ENCODE measurements at places on chromosomes 12 and 14.
A peak's percentile ranks its signal among the peaks of the same experiment; 100 is the strongest.

DNA sequence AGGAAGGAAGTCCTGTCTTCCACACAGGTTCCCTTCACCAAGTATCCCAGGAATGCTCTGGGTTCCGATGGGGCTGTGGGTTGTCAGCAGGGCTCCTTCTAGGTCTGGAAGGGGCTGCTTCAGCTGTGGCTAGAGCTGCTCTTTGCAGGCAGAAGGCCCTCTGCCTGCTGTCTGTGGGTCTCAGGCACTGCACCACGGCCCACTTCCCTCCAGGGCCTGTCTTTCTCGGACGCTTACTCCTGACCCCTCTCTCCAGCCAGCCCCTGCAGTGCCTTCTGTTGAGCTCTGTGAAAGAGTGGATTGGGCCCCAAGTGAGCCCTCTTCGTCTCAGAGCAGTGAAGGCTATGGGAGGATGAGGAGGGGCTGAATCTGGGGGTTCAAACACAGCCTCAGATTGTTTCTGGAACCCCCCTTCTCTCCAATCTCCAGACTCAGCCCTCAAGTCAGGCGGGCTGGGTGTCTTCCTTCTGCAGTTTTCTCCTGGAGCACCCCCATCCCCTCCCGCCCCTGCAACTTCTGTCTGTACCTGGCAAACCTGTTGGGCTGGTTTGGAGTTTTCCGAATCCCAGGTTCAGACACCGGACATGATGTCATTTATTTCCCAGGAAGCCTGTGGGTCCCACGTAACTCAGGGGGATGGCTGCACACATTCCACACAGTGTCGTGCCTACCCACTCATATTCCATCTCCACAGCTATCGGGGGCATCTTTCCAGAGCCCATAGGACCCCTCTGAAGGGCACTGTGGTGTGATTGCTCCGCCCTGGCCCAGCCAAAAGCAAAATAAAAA lies 24.9 kb upstream of the SPPL3 start:
- DNase-seq = no peak

DNA sequence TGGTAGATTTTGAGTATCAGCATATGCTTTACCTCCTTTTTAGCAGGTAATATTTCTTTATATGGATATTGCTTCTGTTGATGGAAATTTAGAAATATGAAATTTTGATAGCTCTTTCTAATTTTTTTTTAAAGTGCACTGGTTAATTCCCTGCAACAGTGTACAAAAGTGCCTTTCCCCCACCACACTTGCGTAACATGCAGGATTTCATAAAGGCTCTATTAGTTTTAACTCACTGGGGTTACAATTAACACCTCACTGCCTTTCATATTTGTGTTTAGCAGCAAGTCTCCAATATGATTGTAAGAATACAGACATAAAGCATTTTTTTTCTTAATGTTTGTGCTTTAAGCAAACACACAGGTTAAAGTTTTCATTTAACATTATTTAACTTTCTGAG lies 25.6 kb downstream of the MNAT1 start:
- DNase-seq = no peak

- no peak for DNase-seq
These were observed 181.4 kb upstream of the BMP4 start for GRCh38 chr14:54138024-54138353.

DNA sequence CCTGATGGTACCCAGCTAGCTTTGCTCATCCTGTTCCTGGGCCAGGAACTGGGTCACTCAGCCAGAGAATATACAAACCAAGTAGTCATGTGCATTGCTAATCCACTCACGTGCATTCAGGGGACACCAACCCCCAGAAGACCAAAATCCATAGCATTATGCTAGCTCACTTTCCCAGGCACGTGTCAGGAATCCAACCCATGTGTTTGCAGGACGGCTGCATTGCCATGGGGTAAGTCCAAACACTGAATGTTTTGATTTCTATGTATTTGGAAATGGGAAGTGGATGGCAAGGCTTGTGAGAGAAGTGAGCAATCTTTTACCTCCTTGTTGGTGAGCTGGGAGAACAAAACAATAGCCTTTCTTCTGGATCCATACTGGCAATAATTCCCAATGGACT lies 87.1 kb upstream of the FOXN3 start:
- no peak for DNase-seq

DNA sequence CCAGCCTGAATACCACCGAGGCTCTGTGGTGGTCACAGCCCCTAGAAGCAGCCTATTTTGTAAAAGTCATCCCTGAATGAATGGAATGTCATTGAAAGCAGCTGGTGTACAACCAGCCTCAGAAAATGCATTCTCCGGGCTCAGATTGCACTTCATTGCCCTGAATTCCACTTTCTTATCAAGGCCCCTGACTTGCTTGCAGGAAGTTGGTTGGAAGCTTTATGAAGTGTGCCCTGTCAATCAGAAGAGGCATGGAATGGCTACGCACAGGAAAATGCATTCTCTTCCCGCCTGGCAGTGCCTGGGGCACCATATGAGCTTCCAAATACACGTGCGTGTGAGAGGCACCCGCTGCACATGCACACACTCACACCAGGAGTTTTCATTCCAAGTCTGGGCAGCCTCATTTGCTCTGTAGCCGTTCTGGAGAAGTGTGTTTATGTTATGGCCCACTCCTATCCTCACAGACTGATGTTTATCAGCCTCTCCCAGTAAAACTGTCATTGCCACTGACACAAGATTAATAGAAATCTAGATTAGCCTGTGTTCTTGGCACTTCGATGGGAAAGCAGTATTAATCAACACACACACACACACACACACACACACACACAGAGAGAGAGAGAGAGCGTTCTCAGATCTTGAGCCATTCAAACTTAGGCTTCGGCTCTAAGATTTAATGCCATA lies 63.9 kb downstream of the NUAK1 start:
- no peak for DNase-seq

GRCh38 chr12:114443607-114444421 lies 37.9 kb upstream of the TBX5 start:
- DNase-seq = no peak

DNA sequence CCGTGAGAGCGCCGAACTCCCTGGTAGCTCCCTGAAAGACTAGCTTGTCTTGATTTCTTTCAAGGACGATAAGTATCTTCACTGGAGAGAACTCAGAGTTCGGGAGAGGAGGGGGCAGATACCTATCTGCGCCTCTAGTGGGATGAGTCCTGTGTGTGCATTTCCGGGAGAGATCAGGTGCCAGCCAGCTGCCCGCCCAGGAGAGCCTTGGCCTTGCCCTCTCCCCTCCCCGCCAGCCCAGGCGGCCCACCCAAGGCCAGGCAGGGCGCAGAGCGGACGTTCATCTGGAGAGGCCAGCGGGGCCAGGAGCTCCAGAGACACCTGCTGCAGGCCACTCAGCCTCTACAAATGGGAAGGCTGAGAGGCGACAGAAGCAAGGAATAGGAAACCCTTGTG lies 1.0 kb downstream of the CD9 start:
- DNase-seq = no peak

- no peak for DNase-seq
These were observed 42.1 kb upstream of the RNASE3 start for GRCh38 chr14:20848955-20849570.

DNA sequence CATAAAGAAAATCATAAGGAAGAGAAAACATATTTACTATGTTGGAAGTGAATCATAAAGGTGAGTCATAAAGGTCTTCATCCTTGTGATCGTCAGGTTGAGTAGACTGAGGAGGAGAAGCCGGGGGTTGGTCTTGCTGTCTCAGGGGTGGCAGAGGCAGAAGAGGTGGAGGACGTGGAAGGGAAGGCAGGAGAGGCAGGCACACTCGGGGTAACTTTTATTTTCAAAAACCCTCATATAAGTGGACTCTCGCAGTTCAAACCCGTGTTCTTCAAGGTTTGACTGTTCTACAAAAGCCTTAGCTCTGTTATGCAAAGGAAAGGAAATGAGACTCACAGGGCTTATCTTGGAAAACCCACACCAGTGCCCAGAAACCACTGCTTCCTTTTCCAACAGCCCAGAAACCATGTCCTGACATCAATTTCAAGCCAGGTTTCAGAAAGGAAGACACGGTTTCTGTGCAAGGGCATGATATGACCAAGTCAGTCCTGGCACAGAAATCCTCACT lies 14.0 kb downstream of the SMCO2 start:
- DNase-seq = peak; percentile 27

DNA sequence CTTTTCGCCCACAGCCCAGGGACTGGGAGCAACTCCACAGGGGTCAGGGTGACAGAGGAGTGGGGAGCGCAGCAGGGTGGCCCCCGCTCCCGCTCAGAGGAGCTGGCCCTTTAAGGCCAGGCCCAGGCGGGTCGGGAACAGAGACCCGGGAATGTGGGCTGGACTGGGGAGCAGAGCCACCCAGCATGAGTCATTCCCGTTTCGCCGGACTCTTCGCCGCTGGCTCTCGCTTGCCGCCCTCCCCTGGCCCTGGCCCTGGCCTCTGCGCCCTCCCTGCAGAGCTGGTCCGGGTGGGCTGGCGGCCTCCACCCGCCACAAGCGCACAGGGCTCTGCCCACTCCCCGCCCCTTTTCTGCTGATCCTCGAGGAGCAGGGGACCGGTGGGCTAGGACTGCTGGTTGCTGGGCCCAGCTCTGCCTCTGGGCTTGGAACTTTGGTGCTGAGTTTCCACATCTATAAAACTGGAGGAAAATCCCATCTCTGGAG lies 92.8 kb downstream of the NINJ2 start:
- DNase-seq = no peak

DNA sequence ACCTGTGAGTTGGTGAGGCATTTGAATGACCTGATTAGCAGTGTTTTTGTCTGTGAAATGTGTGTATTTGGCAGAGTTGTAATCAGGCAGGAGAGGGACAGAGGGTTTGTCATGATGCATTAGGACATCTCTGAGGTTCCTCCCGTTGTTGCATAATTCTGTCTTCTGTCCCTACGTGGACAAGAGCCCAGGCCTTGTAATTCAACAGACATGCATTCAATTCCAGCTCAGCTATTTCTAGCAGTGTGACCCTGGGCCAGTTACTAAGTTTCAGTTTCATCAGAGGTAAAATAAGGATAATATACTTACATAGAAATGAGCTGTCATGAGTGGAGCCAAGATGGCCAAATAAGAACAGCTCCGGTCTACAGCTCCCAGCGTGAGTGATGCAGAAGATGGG lies 208.6 kb downstream of the SLC38A4 start:
- no peak for DNase-seq

- DNase-seq = no peak
These were observed 411.0 kb downstream of the NELL2 start for GRCh38 chr12:44465139-44465538.

DNA sequence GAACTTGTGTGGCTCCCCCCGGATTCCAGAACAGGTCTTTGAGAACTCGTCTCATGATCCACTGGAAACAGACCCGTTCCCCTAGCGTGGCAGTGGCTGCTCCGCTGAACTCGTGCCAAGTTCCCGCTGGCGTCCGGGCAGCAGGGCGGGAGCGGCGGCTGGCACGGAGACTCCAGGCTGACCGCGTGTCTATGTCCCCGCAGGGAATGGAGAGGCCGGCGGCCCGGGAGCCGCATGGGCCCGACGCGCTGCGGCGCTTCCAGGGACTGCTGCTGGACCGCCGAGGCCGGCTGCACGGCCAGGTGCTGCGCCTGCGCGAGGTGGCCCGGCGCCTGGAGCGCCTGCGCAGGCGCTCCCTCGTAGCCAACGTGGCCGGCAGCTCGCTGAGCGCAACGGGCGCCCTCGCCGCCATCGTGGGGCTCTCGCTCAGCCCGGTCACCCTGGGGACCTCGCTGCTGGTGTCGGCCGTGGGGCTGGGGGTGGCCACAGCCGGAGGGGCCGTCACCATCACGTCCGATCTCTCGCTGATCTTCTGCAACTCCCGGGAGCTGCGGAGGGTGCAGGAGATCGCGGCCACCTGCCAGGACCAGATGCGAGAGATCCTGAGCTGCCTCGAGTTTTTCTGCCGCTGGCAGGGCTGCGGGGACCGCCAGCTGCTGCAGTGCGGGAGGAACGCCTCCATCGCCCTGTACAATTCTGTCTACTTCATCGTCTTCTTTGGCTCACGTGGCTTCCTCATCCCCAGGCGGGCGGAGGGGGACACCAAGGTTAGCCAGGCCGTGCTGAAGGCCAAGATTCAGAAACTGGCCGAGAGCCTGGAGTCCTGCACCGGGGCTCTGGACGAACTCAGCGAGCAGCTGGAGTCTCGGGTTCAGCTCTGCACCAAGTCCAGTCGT lies 1.5 kb downstream of the APOLD1 start:
- DNase-seq = peak; percentile 74

- DNase-seq = no peak
These were observed 12.6 kb upstream of the PLEKHD1 start for GRCh38 chr14:69471916-69472315.

GRCh38 chr14:69580009-69580577 lies 5.4 kb upstream of the CCDC177 start:
- DNase-seq = peak; percentile 15

DNA sequence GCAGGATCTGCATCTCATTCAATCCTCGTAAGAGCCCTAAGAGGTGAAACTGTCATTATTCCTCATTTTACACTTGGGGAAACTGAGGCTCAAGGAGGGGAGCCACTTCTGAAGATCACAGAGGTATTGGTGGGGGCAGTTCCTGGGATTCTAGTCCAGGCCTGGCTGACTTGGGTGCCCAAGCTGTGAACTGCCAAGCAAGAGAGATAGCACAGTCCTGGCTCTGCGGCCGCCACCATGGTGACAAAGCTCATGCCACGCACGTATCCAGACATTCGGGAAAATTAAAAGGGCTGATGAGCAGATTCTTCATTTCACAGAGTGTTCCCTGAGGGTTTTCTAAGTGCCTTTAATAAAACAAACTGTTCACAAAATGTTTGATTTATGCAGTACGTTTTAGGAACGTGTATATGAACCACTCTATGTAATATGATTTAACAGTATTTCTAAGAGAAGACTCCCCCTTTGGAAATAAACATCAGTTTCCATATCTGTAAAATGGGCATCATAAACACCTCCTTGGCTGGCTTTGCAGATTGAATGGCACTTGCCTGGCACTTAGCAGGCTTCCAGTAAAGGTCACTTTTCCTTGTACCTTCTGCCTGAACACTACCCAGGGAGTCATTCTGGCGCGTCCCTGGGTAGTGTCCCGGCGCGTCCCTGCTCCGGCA lies 84.6 kb downstream of the ACACB start:
- DNase-seq = no peak

- peak; percentile 92 for DNase-seq
These were observed at the start of gene ULK1 for GRCh38 chr12:131894313-131894860. Gene ULK1, plus strand, starts transcription at chr12:131894622. Its CDS starts 380 bp downstream, at chr12:131895002.

GRCh38 chr14:20487396-20487725 lies 18.0 kb upstream of the RNASE10 start:
- no peak for DNase-seq

GRCh38 chr14:86091811-86092210 lies 561.9 kb downstream of the FLRT2 start:
- DNase-seq = no peak
